ENCODE measurements at places on chromosomes 3 and 15. TPM values are rescaled to one million over a fixed set of nuclear protein-coding genes. Genes with fewer than 3 reads are reported as not detected.

GRCh38 chr3:18712713-18713576, 287.8 kb upstream of the SATB1 start:
- H3K4me1 ChIP-seq, result peaks cover 71% of the 10 kb centered on the region
- DNase-seq, result peak; percentile 60
- H3K36me3 ChIP-seq, result peaks cover 50% of the 10 kb centered on the region
- peak overlapping the region; percentile 95 for H3K27ac ChIP-seq
- peak overlapping the region; percentile 47 for H3K4me3 ChIP-seq
- H3K27me3 ChIP-seq, result no peaks in the 10 kb centered on the region

DNA sequence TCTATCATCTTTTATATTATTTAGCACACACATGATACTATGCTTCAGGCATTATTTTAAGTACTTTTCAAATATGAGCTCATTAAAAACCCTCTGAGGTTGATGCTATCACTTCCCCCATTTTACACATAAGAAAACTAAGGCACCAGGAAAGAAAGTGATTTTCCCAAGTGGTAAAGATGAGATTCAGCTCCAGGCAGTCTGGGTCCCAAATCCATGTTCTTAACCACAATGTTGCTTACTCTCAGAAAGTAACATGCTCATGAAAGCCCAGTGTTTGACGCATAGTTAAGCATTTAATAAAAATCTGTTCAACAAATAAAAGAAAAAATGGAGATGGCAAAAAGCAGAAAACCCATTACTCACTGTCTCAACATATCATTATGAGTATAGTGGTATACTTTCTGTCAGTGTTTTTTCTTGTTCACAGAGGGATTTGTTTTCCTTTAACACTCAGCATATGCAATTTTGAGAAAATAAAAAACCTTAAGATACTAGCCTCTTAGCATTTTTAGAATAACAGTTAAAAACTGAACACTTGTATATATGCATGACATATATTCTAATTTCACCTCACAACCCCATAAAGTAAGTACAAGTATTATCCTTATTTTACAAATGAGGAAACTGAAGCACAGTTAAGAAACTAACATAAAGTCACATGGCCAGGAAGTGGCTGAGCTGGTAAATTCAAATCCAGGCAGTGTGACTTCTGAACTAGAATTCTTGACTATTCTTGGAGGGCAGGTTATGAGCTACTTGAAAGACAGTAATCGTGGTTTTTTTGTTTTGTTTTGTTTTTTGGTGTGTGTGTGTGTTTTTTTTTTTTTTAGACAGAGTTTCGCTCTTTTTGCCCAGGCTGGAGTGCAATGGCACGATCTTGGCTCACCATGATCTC, 10.4 kb downstream of the PEAK1 start:
- peak overlapping the region; percentile 88 for H3K27ac ChIP-seq
- H3K4me1 ChIP-seq, result peaks cover 32% of the 10 kb centered on the region
- H3K27me3 ChIP-seq, result peaks cover 2% of the 10 kb centered on the region
- peaks cover 4% of the 10 kb centered on the region for H3K36me3 ChIP-seq
- peak overlapping the region; percentile 67 for H3K4me3 ChIP-seq

The THPO gene
- not detected for total RNA-seq

- H3K27me3 ChIP-seq, result peaks cover 9% of the 10 kb centered on the region
- no peaks in the 10 kb centered on the region for H3K4me1 ChIP-seq
- H3K36me3 ChIP-seq, result no peaks in the 10 kb centered on the region
Measured at GRCh38 chr15:38961931-38962330, 397.3 kb upstream of the RASGRP1 start.

All from activated CD4-positive, alpha-beta memory T cell treated with anti-CD3 and anti-CD28 coated beads, Interleukin-2, amount 10 ng/mL, durations not matched to agents 7 days and 5 days (primary cell).